ENCODE measurements at places on chromosomes 4 and X. TPM values are rescaled to one million over a fixed set of nuclear protein-coding genes. Genes with fewer than 3 reads are reported as not detected.

The KCNE5 gene
- polyA plus RNA-seq = 82.6 TPM

The SPANXC gene
- not detected for polyA plus RNA-seq

The NDST3 gene
- not detected for polyA plus RNA-seq

The PCSK1N gene
- not detected for polyA plus RNA-seq

The UVSSA gene
- polyA plus RNA-seq = 9.7 TPM

The FGFBP2 gene
- not detected for polyA plus RNA-seq

The SPARCL1 gene
- 183 TPM for polyA plus RNA-seq

The SERTM2 gene
- polyA plus RNA-seq = 1.5 TPM

The FATE1 gene
- 3.9 TPM for polyA plus RNA-seq

The UPF3B gene
- 14.6 TPM for polyA plus RNA-seq

The FRG2 gene
- not detected for polyA plus RNA-seq

The COX7B2 gene
- not detected for polyA plus RNA-seq

The BMP3 gene
- polyA plus RNA-seq = 0.34 TPM

Measured in hindlimb muscle (tissue), 1 donor.